NCI-H2107 (cell line): ENCODE measurements at places on chromosomes 11 and 22.

GRCh38 chr22:44620129-44620840 lies 81.7 kb upstream of the PRR5 start:
- no peak for DNase-seq

DNA sequence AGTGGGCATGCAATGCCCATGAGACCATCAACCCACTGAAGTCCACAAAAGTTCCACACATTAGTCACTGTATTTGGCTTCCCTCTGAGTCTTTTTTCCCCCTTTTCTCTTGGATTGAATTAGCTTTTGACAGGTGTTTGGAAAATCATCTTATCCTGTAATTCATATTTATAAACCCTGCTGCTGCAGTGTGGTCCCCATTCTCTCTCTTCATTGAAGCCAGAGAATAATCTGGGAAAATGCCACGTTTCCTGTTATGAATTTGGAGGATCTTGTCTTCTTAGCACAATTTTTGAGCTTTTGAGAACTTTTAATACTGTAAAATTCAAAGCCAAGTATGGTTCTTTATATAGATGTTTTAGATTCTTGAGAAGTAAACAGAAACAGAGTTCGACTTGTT lies 84.8 kb downstream of the UVRAG start:
- no peak for DNase-seq

GRCh38 chr11:123449436-123449835 lies 19.4 kb downstream of the GRAMD1B start:
- no peak for DNase-seq

- DNase-seq: no peak
Observed at GRCh38 chr11:33984682-33985389, 66.7 kb upstream of the CAPRIN1 start.

- no peak for DNase-seq
Observed at GRCh38 chr22:44569561-44569991, 71.5 kb upstream of the RTL6 start.

DNA sequence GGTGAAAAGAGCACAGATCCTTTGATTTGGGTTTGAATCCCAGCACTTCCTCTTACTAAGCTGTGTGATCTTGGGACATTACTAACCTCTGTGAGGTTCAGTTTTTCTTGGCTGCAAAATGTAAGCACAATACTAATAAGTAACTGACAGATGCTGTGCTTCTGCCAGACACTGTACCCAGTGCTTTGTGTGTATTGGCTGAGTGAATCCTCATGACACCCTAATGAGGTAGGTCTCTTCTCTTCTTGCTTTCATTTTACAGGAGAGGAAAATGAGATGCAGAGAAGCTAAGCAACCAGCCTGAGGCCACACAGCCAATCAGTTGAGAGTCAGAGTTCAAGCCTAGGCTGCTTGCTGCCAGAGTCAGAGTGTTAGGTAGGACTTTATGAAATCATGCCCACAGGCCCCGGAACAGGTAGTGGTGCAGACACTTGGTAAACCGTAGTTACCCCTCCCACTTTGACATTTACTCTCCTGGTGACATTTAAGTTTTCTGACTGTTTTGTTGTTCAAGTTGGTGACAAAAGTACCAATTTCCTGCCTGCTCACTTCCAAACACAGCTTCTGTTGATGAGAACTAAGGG lies 21.2 kb downstream of the PTPRJ start:
- no peak for DNase-seq

DNA sequence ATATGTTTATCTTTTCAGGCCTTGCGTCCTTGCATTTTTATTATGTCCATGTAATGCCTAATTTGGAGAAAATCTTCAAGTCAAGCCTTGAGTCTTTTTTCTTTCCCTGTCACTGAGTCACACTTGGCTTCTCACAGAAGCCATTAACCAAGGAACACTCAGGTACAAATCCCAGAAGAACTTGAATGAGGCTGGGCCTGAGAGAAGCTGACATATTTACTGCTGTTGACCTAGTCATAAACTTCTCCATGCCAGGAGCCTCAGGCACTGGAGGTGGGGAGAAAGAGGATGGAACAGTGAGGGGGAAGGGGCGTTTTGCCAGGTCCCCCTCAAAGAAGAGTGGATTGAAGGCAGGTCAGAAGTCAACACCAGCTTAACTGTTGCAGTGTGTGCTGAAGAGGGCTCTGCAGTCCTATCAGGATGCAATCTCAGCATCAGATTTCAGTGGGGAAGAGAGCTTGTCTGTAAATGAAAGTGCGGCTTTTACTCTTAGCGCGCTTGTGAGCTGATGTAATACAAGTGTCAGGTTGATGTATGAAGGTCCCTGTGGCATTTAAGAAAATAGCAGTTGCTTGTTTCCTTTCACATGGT lies 526.0 kb downstream of the ETS1 start:
- peak; percentile 34 for DNase-seq

DNA sequence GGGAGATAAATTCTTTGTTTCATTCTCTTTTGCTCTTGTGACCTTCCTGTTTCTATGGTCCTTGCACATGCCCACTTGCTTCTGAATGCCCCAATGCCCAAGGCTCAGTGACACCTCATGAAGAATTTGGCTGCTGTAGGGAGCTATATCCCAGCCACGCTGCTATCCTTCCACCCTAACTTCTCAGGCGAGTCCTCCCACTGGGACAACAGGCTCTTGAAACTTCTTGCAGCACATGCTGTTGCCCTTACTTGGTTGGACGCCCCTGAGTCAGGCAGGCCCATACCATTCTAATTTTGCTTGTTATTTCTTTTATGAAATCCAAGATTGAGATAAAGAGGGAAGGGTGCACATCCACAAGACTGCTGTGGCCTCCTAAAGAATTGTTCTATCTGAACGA lies 57.6 kb upstream of the BLID start:
- DNase-seq: no peak

DNA sequence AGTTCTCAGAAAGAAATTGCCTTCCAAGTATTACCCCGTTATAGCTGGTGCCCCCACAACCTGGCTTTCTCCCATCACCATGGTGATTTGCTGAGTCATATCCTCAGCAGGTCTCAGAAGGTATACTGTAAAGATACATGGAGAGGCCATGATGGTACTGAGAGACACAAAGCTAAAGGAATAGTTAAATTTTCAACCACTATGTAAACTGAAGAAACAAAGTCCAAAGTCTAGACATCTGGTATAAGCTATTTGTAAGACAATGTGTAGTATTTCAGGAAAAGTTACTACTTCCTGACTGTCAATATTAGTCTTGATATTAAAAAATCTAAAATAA lies 377.1 kb downstream of the DCDC1 start:
- no peak for DNase-seq

DNA sequence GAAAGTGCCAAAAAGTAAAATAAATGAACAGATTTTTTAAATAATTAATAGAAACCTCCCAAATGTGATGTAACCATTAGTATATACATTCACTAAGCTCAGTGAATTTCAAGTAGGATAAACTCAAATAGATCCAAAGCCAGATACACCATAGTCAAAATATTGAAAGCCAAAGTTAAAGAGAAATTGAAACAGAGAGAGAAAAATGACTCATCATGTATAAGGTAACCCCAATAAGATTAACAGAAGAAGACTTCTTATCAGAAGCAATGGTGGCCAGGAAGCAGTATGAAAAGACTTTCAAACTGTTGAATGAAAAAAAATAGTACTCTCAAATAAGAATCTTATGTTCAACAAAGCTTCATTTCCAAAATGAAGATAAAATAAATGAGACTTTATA lies 70.5 kb downstream of the LUZP2 start:
- no peak for DNase-seq

- no peak for DNase-seq
Observed at GRCh38 chr11:14538271-14538925, 18.2 kb upstream of the PSMA1 start.

DNA sequence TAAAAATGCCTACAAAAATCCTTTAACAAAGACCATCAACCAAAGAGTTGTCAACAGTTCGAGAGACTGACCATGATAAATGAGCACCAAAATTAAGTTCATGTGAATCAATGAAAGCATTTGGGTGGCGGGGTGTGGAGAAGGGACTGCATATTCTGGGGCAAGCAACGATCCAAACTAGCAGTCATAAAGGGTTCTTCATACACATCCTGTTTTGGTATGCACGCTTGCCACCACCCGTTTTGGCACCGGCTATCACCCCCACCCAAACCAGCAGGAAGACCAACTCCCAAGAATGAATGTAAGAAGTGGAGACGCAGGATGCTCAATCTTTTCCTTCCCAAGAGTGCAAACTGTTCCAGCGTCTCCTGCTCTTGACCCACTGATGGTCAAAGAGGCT lies 80.8 kb downstream of the SGSM3 start:
- no peak for DNase-seq

DNA sequence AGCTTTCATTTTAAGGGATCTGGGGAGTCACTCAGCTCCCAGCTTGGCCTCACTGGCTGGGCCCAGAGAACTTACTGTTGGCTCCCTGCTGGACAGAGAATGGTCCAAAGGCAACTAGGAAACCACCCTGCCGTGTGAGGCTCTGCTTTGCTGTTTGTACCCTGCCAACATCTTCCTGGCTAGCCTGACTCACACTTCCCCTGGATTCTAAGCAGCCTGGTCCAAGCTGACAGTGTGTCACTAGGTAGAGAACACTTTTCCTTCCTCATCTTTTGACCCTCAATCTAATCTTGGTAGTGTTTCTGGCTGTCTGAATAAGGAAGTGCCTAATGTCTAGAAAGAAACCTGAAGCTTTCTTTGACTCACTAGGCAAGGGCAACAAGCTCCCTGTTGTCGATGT lies 76.7 kb downstream of the FAR1 start:
- DNase-seq: no peak

DNA sequence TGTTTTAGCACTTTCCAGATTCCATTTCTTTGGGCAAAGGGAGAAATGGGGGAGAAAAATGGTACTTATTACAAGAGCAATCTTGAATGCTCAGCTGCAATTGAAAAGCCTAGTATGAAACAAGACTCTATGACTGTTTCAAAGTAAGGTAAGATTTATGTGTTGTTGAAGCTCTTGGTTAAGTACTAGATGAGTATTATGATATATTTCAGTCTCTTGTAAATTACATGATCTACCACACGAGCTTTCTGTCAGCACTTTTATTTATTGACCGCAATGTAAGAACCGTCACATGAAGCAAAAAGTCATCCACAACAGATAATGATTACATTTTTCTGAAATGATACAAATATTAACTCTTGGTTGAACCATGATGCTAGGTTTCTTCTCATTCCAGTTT lies 906.7 kb upstream of the CHORDC1 start:
- no peak for DNase-seq

DNA sequence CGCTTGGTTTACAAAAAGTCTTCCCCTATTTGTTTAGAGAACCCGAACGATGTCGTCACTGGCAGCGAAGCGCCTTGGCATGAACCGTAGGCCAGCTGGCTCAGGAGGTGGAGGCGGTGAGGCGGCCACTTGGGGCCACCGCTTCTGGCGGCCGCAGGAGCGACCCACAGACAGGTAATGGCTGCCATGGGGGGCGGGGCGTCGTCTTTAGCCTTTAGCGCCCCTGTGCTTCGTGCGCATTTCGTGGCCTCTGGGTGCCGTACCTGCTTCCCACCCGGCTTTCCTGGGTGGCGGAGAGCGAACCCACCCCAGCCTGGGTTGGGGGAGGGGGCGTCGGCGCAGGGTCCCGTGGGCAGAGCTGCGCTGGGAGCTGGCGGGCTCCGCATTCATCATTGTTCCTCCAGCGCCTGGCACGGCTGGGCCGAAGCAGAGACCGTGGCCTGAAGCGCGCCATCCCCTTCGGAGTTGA lies 469 bp upstream of the OSBP2 start:
- DNase-seq: peak; percentile 18

GRCh38 chr11:84963240-84963639 lies 663.9 kb downstream of the DLG2 start:
- DNase-seq: no peak

DNA sequence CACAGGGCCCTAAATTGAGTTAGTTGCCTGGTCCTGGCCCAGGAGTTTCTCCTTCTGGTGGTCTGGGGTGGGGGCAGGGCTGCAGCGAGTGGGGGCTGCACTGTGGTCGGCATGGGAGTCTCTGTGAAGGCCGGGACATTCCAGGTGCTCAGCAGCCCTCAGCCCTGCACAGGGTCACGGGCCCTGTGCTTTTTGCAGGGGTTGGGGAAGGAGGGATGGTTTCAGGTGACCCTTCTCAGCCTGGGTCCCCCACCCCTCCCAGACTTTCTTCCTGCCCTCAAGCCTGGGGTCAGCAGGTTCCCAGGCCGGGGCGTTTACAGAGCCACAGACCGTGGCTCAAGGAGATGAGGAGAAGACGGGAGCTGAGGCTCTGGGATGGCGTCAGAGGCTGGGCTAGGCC lies 7.8 kb downstream of the EMID1 start:
- no peak for DNase-seq

DNA sequence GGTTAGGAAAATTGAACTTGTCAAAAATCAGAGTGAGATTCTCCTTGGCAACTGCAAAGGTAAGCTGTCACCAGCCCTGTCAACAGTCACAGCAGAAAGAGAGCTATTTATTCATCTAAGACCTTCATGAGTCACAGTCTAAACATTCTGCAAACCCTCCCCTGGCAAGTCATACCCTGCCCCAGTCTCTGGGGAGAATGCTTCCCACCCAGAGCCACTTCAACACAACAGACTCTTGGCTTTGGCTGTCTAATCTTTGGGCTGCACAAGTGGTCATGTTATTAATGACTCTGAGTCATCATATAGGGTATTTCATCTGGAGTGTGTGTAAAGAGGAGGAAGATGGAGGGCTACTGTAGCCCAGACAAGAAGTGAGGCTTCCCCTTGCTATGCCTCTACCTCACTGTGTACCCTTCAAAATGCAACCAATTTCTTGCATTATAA lies 153.4 kb downstream of the CCDC34 start:
- no peak for DNase-seq

DNA sequence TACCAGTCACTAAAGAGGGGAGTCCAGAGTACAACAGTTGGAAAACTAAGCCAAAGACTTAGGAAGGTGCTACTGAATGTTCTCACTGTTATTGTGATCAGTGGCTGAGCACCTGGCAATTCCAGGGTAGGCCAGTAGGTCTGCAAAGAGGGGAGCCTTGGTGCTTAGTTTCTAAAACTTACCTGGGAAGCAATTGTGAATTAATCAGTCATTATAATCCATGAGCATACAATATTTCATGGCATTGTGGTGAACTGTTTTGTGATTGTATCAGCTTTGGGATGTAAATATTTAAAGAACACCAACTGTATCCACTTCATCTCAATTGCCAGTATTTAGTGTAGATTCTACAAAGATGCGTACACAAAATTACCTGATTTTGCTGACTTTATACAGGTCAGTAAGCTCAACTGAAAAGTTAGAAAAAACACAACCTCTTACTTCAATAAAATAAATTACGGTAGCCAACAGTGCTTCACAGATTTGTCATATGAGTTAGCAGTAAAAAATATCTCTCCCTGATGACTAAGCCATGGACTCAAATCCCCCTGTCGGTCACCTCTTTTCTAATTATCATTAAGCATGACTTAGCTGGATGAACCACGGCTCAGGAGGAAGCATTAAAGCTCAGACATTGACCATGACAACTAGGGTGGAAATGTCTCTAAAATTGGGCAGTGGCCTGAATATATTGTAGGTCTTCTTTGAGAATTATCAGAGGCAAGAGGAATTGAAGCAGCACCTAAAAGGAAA lies 30.8 kb upstream of the SORL1 start:
- DNase-seq: no peak

- no peak for DNase-seq
Observed at GRCh38 chr11:71331631-71332030, 79.3 kb upstream of the SHANK2 start.
